Left kidney (tissue), 8 donors: ENCODE measurements at places on chromosomes 12 and 14.

GRCh38 chr14:22773162-22774010 lies 6.9 kb downstream of the OXA1L start:
- no peak for DNase-seq

DNA sequence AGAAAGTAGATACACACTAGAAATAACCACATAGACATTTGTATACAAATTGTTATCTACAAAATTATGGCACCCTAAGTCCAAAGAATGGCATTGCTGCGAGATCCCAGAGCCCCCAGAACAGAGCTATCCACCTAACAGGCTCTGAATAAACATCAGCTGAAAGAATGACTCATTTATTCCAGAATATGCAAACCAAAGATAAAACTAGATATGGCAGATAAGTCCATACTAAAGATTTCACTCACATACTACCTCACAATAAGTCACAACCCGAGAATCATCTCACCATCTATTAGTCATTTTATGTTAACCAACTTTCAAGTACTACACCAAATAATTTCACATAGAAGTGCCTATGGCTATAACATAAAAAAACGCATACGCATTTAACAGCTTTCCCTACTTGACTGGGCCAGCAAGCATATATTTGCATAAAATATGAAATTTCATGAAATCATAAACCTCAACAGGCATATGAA lies 5.6 kb downstream of the CNIH1 start:
- DNase-seq, result no peak

- no peak for DNase-seq
These were observed 59.7 kb downstream of the SCFD1 start for GRCh38 chr14:30681752-30682355.

DNA sequence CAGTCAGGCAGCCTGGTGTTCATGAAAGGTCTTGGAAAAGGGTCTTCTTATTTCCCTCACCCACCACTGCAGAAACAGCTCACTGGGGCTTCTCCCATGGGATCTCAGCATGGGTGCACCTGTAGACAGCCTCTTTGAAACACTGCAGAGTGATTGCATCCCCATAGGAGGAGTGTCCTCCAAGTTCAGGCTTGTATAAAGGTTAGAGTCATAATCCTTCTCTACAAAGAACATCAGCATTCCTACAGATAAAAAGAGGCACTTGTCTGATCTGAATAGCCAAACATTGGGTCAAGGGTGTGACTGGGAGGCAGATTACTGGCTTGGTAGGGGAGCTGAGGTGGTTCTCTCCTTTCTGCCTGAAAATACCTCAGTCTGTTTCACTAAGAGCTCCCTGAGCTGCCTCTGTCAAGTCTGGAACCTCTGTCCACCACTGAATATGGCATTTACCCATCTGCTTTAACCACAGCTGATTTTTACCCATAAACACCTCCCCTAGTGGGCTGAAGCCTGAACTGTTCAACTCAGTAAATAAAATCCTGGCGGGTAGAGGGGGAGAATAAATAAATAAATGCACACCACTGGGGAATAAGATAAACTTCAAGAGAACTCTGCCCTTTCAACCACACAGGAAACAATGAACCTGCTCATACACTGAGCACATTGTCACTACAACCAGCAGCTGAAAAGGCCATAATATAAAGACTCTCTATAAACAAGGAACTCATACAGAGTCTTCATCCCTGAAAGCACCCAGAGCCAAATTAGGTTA lies 120.7 kb upstream of the SCAF11 start:
- DNase-seq, result no peak

- DNase-seq, result peak; percentile 27
These were observed 19.5 kb upstream of the EPS8 start for GRCh38 chr12:15808652-15809051.

GRCh38 chr14:91258011-91258618 lies 13.6 kb upstream of the GPR68 start:
- no peak for DNase-seq

GRCh38 chr12:6962285-6963015 lies 8.0 kb downstream of the PHB2 start:
- no peak for DNase-seq

- no peak for DNase-seq
These were observed 5.9 kb downstream of the PRPF39 start for GRCh38 chr14:45089813-45090212.

GRCh38 chr14:91399868-91400640 lies 17.6 kb downstream of the CCDC88C start:
- DNase-seq, result no peak

DNA sequence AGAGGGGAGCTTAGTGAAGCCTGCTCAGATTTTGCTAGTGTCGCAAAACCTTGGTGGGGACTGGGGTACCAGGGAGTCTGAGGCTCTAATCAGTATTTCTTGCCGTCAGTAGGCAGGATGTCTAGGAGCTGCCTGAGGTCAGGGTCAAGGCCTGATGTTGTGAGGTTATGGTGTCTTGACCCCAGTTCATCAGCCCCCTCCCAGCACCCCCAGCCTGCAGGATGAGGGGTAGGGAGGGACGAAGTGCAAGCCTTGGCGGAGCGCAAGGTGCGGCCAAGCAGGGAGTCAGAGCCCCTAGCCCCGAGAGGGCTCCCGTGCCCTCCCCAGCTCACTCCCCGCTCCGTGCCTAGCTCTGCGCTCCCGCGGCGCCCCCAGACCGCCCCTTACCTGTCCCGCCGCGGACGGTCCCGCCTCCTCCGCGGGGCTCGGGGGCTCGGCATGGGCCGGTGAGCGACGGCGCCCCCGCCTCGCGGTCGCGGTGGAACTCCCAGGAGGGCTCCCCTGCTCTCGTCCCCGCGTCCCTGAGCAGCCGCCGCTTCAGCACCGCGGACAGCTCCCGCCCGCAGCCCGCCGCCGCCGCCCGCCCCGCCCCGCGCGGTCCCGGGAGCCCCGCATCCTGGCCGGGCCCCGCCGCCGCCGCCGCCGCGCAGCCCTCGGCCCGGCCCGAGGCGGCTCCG lies 347 bp downstream of the SYNDIG1L start:
- DNase-seq, result no peak

DNA sequence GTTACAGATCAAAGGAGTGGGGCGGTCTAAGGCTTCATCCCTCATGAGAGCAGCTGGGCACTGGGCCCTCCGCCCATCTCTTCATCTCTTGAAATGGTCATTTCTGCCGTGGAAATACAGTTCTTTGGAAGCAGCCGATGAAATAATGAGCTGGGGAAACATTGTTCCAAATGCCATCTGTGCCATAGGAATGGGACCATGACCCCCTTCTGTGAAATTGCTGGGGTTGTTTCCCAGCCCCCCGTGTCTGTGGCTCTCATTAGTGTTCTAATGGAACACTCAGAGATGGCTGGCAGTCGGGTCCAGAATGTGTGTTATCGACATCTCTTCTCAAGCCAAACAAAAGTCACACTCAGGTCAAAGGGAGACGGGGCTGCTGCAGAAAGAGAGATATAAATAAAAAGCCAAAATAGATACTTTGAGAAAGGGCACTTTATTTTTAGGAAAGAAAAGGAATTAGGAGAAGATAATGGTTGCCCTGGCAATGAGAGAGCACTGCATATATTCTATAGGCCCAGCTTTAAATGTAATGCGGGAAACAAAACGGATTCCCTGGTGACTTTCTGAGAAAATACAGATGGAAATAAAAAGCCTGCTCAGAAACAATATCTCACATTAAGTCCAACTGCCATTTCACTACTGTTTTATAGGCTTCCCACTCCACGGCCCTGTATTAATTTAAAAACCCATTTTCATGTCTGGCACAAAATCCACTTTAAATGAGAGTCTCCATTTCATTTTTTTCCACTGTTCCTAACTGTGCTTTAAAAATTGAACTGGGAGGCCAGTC lies 107.1 kb downstream of the TTC8 start:
- no peak for DNase-seq

GRCh38 chr12:18939051-18939450 lies 190.5 kb upstream of the PLEKHA5 start:
- no peak for DNase-seq

DNA sequence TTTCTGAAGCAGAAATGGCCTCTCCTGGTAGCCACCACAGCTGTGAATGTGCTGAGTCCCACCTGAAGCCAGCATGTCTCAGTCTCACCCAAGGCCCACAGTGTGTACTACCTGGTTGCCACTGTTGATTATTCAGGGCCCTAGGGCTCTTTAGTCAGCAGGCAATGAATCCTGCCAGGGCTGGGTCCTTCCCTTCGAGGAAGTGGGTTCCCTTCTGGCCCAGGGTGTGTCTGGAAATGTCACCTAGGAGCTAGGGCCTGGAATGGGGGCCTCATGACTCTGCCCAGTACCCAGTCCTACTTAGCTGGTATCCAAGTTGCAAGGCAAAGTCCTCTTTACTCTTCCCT lies 207.4 kb downstream of the SYNE2 start:
- DNase-seq, result no peak

DNA sequence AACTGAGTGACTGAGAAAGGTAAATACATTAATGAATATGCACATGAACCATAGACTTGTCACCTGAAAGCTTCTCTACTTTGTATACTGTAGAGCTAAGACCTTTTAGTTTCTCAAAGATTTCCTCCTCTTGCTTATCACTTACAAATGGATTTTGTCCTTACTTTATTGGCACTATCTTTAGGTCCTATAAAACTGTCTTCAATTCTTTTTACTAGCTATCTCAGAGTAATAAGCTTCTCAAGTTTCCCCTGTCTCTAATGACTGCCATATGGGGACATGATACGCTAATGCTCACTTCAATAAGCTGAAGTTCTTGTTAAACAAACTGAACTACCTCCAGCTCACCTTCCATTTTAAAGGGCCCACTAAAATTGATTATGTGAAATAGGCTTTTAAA lies 468.2 kb upstream of the CCDC196 start:
- no peak for DNase-seq

DNA sequence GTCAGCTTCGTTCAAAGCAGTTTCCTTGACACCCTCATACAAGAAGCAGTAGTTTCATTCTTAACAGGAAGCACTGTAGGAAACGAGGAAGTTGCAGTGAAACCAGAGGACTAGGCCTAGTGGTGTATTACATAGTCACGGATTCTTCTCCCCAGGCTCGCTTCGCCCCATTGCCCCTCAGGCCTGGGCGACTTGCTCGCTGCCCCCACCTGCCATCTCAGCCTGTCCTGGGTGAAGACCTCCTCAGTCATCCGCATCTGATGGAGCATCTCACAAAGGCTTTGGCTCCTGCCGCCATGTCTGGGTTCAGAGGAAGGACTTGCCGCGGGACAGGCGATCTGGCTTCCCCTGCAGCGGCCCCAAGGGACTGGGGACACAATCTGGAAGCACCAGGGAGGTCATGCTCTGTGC lies 93.5 kb downstream of the LMNTD1 start:
- no peak for DNase-seq

DNA sequence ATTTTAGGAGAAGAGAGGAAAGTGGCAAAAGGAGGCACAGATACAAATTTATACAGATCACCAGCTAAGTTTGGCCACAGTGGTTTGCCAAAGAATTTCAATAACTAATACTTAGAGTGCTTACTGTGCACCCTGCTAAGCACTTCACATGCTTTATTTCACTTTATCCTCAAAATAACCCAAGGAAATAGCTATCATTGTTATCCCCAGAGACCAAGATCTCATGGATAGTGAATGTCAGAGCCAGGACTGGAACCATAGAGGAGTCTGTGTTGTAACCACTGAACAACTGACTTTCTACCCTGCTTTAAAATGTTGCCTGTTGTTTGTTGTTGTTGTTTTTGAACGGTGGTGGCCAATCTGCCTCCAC lies 1.3 kb upstream of the TCP11L2 start:
- no peak for DNase-seq

DNA sequence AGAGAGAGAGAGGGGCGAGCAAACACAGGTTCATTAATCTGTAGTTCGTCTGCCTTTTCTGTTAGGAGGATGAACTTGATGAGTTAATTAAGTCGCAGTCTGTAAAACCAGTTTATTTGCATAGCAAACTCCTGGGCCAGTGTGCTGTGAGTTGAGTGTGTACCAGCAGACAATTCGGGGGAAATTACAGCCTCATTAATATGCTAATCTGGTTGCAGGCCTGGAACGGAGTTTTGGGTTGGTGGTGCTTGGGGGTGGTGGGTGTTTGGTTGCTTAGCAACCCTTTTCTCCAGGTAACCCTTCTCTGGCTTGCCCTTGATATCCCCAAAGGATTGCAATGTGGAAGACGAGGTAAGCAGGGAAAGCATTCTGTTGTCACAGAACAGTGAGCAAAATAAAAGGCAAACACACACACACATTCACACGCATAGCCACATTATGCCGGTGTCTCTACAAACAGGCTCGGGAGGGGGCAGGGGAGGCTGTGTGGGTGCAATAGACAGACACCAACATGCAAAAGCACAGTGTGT lies 29.2 kb upstream of the LHX5 start:
- no peak for DNase-seq

- no peak for DNase-seq
These were observed 17.2 kb downstream of the USP30 start for GRCh38 chr12:109069307-109070271.

DNA sequence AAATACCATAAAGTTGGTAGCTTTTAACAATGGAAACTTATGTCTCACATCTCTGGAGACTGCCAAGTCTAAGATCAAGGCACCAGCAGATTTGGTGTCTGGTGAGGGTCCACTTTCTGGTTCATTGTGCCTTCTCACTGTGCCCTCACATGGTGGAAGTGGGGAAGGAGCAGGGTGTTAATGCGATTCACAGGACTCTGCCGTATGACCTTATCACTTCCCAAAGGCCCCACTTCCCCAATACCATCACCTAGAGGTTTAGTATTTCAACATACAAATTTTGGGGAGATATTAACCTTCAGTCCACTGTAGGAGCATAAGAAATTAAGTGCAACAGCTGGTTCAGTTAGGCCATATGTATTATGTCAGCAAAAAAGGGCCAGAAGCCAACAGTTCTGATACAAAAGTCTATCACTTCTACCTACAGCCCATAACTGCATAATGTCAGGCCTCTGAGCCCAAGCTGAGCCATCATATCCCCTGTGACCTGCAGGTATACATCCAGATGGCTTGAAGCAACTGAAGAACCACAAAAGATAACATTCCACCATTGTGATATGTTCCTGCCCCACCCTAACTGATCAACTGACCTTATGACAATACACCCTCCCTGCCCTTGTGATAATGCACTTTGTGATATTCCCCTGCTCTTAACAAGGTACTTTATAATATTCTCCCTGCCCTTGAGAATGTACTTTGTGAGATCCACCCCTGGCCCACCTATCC lies 24.7 kb downstream of the DDHD1 start:
- no peak for DNase-seq
